Brain (organoid and tissue), 16 donors: ENCODE measurements at places on chromosomes 7 and 10.

GRCh38 chr7:1361016-1361755 is 98.1 kb downstream of the MICALL2 start:
- no peak for DNase-seq

DNA sequence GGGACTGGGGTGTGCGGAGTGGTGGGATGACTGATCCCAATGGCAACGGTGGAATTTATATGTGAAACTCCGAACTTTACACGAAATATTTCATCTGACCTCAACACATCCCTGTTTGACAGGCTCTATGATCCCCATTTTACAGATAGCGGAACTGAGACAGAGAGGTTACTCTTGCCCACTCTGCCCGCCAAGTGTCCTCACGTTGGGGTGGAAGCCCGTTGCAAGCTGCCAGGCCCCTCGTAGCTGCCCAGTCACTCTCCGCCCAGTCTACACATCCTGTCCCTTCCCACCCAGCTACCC is 397 bp upstream of the NFE2L3 start:
- DNase-seq = no peak

GRCh38 chr7:7848246-7848645 is 120.3 kb upstream of the GLCCI1 start:
- DNase-seq = no peak

- peak; percentile 64 for DNase-seq
Measured at GRCh38 chr7:100803398-100804161, 23.7 kb downstream of the EPHB4 start.

- no peak for DNase-seq
Measured at GRCh38 chr7:3561932-3562331, 260.9 kb downstream of the SDK1 start.

DNA sequence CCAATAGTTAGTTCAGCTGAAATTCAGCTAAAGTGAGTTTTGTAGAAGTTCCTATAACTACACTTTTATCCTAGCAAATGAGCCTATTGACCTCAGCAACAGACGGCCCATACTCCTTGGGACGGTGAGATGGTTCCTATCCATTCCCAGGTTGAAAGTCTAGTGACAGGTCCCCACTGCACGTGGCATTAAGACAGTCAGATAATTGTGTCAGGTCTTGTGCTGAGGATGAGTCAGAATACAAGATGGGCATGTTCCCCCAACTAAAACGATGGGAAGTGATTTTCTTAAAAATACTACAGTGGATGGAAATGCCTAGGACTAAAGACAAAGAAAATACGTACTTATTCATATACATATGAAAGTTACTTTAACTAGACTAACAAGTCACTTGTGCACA is 2.1 kb downstream of the CAV1 start:
- no peak for DNase-seq
